ENCODE measurements at places on chromosomes 7 and 10.

DNA sequence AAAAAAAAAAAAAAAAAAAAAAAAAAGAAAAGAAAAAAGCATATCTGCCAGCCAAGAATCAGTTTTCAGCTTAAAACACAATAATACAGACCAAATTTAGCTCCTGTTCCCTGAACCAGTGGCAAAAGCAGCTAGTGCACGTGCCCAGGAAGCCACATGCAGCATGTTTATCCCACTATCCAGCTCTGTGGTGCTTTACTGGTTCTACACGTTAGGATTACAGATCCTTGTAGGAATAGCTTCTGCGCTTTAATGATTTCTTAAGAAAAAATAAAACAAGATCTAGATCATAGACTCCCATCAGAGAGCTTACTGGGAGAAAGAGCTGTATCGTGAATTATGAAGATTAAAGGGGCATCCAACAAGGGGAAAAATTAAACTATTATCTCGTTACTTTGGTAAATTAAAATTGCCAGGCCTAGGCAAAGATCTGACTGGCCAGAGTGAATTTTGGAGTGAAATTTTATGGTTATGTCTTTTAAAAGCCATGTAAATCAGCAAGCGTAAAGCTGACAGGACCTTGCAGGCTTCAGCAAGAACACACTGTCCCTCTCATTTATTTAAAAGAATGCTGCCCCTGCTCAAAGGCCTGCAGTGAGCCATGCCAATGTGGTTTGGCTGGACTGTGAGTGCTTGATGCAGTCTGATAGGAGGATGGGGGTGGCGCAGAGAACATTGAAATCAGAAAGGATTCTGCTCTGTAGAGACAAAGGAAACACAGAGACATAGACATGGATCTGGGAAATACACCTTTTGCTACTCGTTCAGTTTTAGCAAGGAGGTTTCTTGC is 177.3 kb upstream of the PHYHIPL start:
- DNase-seq: no peak

- DNase-seq: no peak
Observed at GRCh38 chr7:123599766-123600165, 1.9 kb upstream of the ASB15 start.

DNA sequence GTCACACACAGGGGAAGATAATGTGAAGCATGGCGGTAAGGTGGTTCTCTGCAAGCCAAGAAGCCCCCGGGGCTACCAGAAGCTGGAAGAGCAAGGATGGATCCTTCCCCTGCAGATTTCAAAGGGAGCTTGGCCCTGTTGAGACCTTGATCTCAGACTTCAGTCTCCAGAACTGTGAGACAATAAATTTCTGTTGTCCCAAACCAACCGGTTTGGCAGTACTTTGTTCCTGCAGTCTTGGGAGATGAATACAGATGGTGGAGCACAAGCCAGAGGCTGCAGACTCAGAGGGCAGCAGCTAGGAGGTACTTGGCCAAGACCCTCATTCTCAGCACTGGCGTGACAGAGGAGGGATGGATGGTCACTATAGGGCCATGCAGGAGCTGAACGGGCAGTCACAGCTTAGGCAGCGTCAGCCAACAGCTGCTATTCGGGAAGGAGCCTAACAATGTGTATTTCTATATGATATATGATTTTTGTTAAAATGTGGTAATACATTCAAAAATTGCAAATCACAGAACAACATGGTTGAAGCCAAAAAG is 387.3 kb downstream of the TNS3 start:
- no peak for DNase-seq

- no peak for DNase-seq
Observed at GRCh38 chr7:15938115-15938514, 251.6 kb upstream of the MEOX2 start.

DNA sequence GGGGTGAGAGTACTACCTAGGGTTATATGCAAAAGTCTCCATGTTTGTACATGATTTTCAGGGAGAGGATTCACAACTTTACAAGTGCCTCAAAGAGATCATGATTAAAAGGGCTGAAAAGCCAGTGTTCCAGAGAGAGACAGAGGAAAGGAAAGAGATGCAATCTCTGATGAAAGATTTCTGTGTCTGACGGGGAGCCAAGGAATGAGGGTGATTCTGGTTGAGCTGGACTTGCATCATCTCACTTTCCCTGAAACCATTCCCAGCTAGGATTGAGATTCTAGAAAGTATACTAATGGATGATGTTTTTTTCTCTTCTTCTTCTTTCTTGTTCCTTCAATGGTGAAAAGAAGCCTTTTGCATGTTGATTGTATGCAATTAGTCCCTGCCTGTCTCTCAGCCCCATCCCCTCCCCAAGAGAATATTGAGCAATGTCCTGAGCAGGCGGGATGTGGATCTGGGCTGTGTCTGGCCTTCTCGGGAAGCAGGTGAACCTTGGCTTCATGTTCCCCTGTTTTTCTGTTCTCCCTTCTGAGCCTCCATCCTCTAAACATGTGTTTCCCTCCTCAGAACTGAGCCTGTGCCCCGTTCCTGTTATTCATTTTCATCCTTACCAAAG is 186.1 kb downstream of the ZNF365 start:
- no peak for DNase-seq

GRCh38 chr7:126685018-126685573 is 567.6 kb downstream of the GRM8 start:
- DNase-seq: no peak

DNA sequence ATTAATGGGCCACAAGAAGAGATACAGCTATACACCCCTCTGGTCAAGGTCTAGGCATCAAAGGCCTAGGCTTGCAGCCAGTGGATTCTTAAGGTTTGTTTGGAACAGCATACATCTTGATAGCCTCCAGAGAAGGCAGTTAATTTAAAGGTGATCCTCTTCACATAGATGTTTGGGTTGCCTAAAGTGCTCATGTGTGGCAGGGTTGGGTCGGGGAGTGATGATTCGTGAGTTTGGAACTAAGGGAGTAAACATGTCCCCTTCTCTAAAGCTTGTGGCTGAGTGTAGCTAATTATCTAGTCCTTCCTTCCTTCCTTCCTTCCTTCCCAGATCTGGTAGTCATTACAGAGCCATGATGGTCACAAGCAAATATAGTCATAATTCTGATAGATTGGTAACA is 12.4 kb downstream of the PCLO start:
- no peak for DNase-seq

DNA sequence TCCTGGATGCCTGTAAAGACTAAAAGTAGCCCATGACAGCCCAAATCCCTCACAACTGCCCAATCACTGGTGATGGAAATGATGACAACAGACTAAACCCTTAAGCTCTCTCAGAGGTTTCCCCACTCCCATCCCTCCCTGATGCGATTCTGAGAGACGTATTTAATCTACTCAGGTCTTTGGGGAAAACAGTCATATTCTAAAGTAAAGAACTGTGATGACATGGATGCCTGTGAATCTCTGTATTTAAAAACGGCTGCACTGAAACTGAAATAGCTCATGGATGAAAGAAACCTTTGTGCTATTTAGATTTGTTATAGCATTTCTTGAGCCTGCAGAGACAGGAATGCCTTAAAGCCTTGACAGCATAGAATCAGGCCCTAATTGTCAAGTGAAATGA is 28.5 kb downstream of the VPS41 start:
- DNase-seq: no peak

- no peak for DNase-seq
Observed at GRCh38 chr10:95261926-95262325, 28.9 kb downstream of the PDLIM1 start.

DNA sequence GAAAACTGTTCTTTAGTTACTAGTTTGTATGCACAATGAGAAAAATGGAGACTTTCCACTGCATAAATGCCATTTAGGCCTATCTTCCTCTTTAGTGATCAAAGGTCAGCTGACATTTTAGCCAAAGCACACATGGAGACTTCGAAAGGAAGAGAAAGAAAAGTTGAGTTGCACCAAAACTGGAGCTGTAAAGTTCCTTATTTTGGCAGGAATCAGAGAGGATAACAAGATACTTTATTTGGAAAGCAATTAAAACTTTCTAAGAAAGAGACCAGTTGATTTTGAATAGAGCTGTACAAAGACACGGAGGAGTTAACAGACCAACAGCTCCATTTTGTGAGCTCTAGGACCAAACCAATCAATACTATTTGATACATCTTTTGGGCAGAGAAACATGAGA is 14.2 kb downstream of the ENTPD7 start:
- no peak for DNase-seq

- no peak for DNase-seq
Observed at GRCh38 chr10:70668454-70668970, 3.8 kb upstream of the ADAMTS14 start.

DNA sequence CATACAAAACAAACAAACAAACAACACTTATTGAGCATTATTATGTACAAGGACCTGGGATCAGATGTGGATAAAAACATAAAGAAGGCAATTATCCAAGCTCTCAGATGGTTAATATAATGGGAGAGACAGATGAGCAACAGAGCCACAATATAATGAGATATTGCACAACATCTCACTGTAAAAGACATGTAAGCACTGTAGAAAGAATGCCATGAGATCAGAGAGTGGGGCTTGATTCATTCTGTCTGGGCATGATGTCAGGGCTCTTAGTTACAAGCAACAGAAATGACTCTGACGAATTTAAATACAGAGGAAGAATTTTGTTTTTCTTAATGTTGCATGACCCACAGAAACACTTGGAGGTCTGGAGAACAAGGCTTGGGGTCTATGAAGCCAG is 164.7 kb upstream of the PLXDC2 start:
- no peak for DNase-seq

DNA sequence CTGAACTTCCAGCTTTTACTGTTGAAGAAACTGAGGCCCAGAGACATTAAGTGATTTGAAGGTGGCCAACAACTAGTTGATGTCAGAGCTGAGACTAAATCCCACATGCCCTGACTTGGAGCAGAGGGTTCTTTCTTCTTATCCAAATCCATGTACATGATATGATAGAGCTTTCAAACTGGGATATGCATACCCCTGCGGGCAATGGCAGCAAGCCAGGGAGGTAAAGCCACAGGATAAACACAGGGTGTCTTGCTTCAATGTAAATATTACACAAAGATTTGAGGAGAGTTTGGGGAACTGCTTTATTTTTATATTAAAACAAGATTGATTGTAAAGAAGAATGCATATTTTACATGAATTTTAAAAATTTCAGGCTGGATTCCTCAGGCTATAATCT is 2.3 kb upstream of the LRRC72 start:
- DNase-seq: no peak

Measured in activated CD4-positive, alpha-beta T cell treated with anti-CD3 and anti-CD28 coated beads for 36 hours (primary cell).